Hematopoietic multipotent progenitor cell (in vitro differentiated cells): ENCODE measurements at places on chromosomes 1 and 21.

GRCh38 chr1:10471411-10472219, 714 bp downstream of the DFFA start:
- DNase-seq: no peak

DNA sequence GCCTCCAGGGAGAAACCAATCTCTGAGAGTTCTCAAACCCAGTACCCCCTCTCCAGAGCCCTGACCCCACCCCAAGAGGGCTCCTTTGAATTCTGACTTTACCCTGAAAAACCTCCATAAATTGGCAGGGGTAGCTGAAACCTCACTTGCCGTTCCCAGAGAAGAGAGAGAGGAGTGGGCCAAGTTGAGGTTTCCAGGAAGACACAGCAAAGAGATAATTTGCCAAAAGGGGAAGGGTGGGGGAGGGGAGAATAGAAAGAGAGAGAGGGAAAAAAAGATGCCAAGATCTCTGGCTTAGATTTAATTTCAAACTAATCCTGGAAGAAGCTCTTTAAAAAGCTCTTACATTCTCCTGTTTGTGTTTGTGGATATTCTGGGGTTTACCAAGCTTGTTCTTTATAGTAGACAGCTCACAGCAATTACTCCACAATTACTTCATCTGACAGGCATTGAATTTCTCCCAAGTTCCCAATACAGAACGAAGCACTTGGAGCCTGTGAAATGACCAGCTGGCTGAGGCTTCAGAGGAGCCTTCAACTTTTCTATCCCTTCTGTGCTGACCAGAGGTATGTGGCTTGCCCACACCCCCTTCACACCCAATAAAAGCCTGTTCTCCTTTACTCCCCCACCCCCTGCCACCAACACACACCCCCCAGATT, 1.1 kb upstream of the GRHL3 start:
- no peak for DNase-seq

DNA sequence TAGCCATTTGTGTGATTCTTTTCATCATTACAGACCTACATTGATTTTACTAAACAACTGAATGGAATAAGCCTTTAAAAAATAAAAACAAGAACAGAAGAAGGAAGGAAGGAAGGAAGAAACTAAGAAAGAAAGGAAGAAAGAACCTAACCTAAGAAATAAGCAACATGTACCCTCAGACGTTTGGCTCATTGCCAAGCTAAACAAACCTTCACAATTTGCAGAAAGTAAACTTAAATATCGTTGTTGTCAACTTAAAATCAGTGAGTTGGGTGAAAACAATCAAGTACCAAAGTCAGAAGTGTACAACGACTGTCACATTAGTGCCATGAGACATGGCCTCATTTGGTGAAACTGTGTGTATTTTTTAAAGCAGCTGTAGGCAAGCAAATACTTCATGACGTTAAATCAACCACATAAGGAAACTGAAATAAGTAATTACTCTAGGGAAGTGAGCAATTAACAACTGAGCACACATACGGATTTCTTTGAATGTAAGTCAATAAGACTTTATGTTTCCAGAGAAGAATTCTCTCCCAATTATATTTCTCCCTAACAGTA, 313.1 kb upstream of the TMPRSS15 start:
- DNase-seq: no peak

DNA sequence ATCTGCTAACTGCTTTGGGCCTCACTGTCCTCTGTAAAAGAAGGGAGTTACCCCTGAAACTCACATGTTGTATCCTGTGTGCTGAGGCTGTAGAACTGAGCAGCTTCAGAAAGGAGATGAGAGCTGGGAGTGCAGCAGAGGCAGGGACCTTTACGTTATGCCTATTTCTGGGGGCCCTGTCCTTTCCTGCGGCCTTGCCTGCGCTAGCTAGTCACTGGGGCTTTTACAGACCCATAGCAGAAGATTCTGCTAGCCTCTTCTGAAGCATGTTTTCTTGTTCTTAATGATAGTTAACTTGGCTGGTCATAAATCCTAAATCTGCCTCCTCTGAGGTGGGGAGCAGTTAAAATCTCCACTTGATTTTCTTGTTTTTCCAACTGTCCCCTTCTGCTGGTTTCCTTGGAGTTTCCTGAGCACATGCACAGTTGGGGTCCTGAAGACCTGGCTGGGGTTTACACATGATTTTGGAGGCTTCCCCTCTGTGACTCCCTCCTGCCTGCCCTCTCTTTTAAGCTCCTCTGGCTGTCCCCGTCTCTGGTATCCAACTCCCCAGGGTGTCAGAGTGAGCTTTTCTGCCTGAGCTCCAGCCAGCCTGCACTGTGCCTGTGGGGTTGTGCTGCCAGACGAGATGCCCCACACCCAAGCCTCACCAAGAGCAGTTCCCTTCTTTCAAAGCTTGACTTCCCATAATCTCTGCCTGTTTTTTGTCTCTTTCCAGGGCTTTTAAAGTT, 76.6 kb downstream of the NOS1AP start:
- DNase-seq: no peak

DNA sequence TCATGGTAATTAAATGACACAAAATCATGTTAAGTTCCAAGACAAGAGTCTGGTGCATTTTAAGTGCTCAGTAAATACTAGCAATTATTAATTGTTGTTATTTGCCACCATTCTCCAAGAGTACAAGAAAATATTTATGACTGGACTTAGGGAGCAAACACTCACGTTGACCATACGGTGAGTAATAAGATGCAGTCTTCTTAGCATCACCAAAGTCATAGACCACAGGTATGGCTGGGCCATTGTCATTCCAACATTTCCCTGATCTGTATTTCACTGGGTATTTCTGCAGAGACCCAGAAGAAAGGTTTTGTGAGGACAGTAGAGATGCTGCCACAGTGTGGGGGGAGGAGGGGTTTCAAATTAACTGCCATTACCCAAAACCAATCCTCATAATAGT, 4.7 kb downstream of the ITLN2 start:
- no peak for DNase-seq
